ENCODE measurements at places on chromosomes 11 and 22.
A peak's percentile ranks its signal among the peaks of the same experiment; 100 is the strongest.

DNA sequence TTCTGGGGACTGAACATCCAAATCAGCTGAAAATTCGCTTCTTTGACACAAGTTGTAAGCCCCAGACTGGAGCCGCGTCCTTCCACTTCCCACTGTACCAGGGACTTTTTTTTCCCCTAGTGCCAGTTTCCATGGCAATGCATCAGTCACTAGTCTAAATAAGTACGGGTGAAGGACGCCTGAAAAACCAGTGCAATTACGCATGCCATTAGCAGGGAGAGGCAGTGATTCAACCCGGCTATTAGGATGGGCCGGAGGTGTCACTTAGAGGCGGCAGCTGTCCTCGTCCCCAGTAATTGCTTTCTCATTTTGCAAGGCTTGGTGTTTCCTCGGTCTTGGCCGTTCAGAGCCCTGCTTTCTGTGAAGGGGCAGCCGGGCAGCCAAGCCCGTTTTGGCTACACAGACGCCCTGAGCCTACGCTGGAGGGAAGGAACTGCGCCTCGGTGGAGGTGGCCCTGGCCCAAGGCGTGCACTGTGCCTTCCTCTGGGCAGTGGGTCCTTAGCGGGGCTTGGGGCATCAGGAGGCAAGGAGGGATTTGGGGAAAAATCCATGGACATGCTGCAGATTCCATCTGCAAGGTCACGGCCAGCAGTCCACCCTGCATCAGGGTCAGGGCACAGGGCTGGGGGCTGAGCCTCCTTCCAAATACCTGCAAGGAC, 319.7 kb downstream of the CTTN start:
- no peak for DNase-seq

DNA sequence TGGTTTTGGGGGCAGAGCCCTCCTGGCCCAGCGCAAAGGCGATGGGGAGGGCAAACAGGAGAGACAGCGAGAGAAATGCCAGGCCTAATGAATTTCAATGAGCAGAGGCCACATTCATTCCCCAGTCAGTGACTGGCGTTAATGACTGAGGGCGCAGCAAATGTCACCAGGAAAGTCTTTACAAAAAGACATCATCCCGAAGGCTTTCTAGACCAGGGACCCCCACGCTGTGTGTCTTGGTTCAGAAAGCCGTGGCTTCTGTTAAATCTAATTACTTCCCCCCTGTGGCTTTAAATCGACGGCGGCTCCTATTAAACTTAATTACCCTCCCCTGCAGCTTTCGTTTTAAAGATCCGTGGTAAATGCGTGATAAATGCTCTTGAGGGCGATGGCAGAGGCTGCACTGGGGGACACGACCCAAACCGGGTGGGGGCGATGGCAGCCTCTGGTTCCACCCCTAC, 1.6 kb upstream of the FGF19 start:
- DNase-seq: no peak

DNA sequence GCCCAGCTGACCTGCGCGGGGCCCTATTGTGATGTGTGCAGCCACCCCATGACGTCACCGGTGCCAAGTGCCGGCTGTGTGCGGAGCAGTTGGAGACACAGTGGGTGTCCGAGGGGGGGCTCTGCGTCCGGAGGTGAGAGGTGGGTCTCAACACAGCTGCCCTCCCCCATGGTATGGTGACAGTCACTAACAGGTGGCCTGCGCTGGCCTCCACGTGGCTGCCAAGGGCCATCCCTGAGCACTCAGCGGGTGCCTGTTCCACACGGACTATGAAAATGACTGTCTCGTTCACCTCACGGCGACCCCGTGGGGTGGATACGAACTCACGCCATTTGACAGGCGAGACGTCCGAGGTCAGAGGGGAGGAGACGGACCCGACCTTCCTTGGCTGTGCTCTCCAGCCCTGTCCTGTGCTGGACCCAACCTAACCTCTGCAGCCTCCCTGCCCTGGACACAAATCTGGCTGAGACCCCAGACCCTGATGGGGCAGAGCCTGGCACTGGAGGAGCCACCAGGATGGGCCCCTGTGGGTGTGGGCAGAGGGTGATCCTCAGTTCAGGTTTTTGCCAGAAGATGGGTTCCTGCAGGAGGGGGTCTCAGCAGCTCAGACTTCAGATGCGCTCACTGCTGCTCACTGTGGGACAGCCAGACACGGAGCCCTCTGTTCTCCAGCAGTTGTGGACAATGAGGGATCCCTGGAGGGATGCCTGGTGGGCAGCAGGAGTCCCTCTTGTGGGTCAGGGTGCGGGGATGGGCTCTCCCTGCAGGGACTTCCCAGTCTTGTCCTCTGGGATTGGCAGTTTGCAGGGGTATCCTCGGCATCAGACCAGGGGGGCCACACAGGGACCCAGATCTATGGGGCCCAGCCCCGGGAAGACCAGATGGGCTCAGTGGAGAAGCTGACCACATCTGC, 6.3 kb downstream of the HRAS start:
- no peak for DNase-seq

- no peak for DNase-seq
Measured at GRCh38 chr11:11436715-11437313, 83.8 kb upstream of the CSNK2A3 start.

DNA sequence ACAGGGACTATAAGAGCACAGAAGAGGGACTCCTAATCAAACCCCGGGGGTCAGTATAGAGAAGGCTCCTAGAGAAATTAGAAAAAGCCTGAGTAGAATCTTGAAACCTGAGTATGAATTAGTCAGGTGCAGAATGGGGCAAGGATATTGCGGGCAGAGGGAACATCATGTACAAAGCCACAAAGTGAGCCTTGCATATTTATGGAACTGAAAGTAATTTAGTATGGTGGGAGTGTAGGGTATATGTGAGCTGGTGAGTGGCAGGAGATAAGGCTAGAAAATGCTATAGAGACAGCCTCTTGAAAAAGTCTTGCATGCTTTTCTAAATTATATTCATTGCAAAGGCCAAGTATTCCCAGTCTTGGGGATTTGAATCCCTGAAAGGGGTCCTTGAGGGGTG, 93.7 kb downstream of the STIM1 start:
- peak; percentile 68 for DNase-seq

GRCh38 chr11:36009473-36009872, 65.6 kb downstream of the LDLRAD3 start:
- DNase-seq: no peak

- DNase-seq: no peak
Measured at GRCh38 chr11:57763568-57763967, 2.0 kb downstream of the CTNND1 start.

All from hematopoietic multipotent progenitor cell treated with erythropoietin and hydrocortisone succinate and interleukin-3 and kit ligand, for 6 days (in vitro differentiated cells).